ENCODE measurements at places on chromosomes 2 and 18.

- DNase-seq, result no peak
Measured at GRCh38 chr18:63617049-63617914, 26.8 kb downstream of the SERPINB4 start.

DNA sequence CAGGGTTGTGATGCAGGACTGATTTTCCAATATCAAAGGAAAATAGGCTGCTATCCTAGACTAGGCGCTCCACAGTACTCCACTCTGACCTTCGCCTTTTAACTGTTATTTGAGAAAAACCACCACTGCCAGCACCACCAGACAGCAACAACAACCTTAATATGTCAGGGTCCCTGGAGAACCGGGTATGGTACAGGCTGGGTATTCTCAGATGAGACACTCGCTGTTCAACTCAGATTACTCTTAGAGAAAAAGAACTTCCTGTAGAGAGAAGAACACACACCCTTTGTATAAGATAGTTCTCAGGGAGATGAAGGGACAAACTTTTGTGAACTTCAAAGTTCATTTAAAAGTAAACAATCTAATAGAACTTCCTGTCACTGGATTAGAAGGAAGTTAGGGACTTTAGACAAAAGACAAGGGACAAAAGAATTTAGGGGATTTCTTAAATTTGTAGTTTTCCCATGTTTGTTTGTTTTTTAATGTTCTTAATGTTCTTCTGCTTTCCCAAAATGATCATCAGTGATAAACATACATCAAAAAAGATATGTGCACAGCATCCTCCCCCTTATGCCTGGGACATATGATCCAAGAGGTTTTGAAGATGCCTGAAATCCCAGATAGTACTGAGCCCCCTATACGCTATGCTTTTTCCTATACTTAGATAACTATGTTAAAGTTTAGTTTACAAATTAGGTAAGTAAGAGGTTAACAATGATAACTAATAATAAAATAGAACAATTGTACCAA is 41.3 kb upstream of the PPP1R1C start:
- no peak for DNase-seq

- no peak for DNase-seq
Measured at GRCh38 chr2:49901202-49902065, 747.1 kb upstream of the FSHR start.

DNA sequence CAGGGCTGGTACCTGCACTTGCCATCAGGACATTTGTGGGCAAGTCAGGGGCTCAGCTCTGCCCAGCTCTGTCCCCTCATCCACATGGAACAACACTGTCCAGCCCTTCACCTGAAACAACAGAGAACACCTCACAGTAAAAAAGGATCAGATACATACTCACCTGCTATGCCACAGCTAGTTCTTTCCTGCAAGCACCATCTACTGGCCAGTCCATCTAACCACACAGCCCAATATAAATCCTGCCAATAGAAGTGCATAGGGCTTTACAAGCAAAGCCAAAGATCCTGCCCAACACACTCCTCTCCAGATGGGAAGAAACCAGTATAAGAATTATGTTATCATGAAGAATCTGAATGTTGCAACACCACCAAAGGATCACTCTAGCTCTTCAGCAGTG is 52.2 kb upstream of the GALNT13 start:
- no peak for DNase-seq

DNA sequence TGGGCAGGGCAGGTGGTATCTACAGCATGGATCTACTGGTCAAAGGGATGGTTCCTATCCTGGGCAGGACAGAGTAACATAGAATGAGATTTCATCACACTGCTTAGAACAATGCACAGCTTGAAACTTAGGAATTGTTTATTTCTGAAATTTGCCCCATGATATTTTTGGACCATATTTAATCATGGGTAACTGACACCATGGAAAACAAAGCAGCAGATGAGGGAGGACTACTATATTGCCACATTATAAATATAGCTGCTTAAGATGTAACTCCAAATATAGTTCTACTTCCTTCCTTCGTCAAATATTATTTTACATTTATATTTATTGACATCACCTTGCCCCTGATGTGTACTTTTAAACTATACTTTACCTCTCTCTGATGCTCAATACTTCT is 254.7 kb downstream of the PTPRM start:
- DNase-seq, result no peak

DNA sequence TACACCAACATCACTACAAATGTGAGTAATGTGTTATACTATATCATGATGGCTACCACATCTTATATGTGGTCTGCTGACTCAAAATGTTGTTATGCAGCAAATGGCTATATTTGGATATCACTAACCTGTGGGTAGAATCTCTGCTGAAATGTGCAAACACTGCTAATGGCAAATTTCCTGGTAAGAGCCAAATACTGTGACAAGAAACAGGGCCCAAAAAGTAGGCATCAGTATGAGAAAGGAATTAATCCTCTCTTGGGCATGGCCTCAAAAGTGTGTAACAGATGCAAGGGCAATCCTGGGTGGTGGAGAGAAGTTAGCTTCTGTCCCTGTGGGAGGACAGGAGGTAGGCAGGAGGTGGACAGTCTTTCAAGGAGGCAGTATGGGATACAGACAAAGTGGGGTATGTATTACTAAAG is 13.3 kb downstream of the ATF2 start:
- DNase-seq, result no peak

DNA sequence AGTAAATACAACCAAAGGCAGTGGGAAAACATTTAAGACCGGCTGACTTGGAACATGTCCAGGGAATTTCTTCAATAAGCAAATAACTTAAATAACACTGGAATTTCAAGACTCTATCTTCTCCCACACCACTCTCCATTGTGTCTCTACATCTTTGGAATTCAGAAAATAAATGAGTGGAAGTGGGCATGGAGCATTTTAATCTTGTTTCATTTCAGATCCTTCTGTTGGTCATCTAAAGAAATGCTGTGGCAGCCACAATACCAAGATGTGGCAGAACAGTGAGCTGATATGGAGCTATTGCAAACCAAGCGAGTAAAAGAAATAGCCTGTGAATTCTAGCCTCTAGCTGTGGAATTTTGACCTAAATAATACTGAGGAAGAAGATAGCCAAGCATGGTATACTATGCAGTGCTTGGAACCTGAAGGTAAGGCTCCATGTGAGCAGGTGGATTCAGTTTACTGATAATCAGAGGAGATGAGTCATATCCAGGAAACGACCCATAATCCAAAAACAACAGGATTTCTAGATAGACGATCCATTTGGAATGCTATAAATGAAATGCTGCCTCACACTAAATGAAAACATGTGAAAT is 157.1 kb upstream of the SCN7A start:
- no peak for DNase-seq

DNA sequence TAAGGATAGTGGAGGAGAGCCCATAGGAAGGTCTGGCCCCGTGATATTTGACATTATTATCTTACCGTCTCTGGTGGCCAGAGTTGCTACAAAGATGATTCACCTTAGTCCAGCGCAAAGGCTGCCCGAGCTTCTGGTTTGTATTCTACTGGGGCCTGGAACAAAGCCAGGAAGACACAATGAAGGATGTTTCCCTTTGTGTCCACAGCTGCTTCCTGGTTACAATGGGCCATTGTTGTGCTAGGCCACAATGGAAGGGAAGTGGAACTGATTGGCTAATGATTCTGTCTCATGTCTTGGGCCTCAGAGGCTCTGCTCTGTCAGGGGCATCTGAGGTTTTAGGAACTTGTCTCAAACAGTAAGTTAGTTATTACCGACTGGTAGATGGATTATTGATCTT is 132.2 kb downstream of the TDRD15 start:
- no peak for DNase-seq

- DNase-seq, result no peak
Measured at GRCh38 chr2:151481744-151482143, 72.0 kb downstream of the RIF1 start.

Data from left renal pelvis (tissue), 4 donors.